ENCODE measurements at places on chromosomes 13 and 19.

- no peak for DNase-seq
Measured at GRCh38 chr13:79128158-79128557, 277.9 kb downstream of the RBM26 start.

DNA sequence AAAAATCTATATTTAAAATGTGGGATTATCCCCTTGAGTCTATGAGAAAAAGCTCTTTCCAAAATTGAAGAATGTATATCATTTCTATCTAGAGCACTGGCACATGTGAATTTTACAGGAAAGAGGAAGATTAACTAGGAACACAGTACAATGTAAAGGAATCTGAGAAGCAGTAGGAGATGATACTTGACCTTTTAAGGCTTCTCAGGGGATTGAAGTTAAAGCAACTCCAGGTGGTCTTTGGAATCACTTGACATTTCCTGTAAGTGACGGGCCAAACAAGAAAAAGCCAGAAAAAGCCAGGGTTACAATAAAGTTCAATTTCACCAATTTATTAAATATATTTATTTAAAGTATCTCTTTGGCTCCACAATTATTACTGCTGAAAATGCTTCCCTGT lies 1373.9 kb downstream of the OLFM4 start:
- no peak for DNase-seq

DNA sequence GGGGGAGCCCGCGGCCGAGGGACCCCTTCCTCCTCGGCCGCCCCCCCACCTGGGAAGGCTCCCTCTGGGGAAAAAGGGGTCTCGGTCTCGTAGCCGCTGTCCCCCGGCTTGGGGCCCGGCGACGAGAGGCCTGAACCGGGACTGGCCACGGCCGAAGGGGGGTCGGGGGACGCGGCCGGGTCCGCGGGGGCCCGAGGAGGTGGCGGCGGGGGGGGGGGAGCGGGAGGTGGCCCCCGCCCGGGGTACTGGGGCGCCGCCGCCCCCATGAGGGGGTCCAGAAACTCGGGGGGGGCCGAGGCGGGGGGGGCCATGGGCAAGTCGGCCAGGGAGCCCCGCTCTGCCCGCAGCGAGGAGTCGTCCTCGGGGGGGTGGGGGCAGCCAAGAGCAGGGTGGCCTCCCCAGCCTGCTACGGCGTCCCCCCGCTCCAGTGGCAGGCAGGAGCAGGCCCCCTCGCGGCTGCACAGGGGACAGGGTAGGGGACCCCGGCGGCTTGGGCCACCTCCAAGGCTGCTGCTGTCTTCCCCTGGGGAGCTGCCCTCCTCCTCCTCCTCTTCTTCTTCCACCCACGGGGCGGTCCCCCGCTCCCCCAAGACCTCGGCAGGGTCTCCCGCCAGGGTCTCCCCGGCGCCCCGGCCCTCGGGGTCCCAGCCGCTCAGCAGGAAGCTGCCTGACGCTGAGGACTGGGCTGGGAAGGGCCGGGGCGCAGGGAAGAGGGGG lies 12.9 kb downstream of the LMTK3 start:
- DNase-seq: no peak

GRCh38 chr19:38317104-38317612 lies 1.4 kb upstream of the YIF1B start:
- DNase-seq: peak; percentile 65

GRCh38 chr19:41997851-41998229 lies 3.8 kb upstream of the ATP1A3 start:
- DNase-seq: no peak

- DNase-seq: peak; percentile 6
Measured at GRCh38 chr19:41265395-41266153, 1.4 kb downstream of the HNRNPUL1 start.
